ENCODE measurements at places on chromosomes 12 and 14.

DNA sequence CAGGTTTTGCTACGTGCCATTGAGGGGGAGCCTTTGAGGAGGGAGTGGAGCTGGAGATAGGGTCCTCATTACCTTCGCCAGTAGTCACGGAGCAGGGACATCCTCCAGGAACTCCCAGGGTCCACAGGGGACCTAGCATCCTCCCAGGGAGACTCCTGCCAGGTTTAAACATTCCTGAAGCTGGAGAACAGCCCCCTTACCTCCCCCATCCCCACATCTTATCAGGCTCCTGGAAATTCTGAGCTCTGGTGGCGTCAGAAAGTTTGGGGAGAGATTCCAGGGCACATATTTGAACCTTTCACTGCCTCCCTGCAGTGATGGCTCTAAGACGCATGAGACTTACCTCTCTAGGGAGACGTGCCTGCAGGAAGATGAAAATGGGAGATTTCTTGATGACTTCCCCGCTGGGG lies 192.3 kb upstream of the GSC start:
- no peak for DNase-seq

DNA sequence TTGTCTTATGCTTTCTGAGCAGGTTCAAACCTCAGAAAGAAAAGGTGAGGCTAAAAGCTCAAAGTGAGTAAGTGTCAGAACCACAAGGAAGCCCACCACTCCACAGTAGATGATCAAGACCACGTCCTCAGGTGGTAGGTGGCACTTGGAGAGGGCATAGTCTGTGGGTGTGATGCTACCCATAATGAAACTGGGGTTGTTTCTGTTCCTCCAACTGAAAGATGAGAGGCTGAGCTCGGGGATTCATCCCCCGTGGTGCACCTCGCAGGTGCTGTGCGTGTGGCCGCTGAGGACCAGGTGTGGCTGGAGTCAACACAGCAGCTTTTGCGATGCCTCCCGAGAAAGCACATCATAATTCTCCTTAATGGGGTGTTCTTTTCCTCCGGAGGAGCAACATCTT lies 285.7 kb downstream of the TTC8 start:
- DNase-seq = no peak

DNA sequence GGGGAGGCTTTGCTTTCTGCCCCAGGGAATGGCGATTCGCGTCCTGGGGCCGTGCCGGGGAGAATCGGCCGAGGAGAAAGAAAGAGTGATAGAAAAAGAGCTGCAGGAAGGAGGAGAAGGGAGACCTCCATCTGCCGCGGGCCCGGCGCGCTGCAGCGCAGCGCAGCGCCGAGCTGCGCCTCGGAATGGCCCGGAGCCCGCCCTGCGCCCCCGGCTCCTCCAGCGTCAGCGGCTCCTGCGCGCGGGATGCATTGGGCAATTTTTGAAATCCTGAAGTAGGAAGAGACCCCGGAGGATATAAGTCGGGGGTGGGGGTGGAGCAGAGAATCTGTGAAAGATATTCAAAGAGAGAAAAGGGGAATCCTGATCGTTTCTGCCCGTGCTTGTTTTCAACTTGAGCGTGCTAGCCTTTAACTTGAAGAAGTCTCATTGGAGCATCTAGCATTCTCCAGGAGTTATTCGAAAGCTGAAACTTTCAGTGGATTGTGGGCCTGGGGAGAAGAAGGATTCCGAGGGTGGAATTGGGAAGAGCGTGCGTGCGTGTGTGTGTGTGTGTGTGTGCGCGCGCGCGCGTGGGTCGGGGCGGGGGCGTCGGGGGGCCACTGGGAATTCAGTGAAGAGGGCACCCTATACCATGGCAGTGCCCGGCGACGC lies 441 bp downstream of the PDE3A start:
- no peak for DNase-seq

DNA sequence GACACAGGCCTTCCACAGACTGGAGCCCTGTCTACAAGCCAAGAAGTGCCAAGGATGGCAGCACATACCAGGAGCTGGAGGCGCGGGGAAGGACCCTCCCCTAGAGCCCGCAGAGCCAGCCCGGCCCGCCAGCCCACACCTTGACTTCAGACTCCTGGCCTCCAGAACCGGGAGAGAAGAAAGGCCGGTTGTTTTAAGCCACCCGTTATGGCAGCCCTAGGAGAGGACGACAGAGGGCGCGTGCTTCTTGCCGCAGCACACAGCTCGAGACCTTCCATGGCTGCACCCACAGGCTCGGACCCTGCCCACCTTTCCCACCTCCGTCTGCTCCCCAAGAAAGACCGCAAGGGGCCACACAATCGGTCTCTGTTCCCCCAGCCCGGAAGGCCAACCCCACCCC lies 53.7 kb downstream of the RNF34 start:
- DNase-seq = no peak

DNA sequence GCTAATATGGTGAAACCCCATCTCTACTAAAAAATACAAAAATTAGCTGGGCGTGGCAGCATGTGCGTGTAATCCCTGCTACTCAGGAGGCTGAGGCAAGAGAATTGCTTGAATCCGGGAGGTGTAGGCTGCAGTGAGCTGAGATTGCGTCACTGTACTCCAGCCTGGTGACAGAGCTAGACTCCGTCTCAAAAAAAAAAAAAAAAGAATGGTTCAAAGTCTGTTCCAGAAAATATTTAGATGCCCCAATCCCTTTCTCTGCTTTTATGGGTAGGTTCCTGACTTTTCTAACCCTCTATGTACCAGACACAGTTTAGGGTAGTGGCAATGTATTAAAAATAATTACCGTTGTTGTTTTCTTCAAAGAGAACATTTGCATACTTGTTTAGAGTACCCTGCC lies 161.4 kb downstream of the STXBP6 start:
- DNase-seq = no peak

- no peak for DNase-seq
Measured at GRCh38 chr12:750366-751191, 1.8 kb upstream of the WNK1 start.

DNA sequence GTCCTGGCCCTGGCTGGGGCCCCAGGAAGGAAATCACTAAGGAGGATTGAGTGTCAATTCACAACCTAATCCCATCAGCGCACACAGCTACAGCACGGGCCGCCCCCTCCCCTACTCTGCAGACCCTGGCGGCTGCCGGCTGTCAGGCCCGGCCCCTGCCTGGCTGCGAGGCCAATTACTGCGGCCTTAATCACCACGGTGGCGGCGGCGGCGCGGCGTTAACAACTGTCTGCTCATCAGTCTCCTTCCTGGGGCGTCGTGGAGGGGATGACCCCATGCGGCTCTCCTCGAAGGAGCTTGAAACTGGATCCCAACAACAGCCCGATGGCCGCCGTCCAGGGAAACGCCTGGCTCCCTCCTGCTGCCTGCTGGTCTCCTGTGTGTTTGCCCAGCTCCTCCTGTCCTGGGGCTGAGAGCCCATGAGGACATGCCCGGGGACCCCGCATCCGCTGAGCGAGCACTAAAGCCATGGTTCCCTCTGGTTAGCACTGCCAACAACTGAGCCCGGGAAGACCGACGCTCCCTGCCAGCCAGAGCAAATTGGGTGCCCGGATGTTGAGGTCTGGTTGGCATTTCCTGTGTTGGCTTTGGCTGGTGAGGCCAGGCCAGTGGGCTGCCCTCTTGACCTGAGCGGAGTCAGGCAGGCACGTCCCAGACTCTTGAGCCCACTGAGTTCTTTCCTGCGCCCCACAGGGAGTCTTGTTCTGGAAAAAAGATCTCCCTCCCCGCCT lies 21.8 kb upstream of the EIF2B2 start:
- no peak for DNase-seq

Measured in CD4-positive, alpha-beta T cell treated with Interleukin-17A for 1 hour (primary cell).